T1000 (cell line): ENCODE measurements at places on chromosomes 2 and 18.

- no peak for DNase-seq
Observed at GRCh38 chr2:86477349-86477748, 36.2 kb downstream of the KDM3A start.

DNA sequence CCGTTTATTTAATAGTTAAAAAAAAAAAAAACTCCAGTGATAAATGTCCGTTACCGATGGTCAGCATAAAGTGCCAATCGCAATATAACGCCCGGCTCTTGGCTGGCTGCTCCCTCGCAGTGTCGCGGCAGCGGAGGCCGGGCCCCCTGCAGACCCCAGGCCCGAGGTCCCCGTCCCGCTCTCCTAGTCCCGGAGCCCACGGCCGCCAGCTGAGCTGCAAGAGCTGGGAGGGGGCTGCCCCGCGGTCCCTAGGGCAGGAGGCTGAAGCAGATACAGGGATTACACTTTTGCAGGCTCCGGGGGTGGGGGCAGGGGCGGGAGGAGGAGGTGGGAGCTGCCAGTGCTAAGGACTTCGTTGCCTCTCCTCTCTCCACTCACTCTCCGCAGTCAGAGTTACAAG, 6.9 kb downstream of the OSR1 start:
- DNase-seq = no peak

- no peak for DNase-seq
Observed at GRCh38 chr2:219844401-219845091, 217.1 kb downstream of the SLC4A3 start.

DNA sequence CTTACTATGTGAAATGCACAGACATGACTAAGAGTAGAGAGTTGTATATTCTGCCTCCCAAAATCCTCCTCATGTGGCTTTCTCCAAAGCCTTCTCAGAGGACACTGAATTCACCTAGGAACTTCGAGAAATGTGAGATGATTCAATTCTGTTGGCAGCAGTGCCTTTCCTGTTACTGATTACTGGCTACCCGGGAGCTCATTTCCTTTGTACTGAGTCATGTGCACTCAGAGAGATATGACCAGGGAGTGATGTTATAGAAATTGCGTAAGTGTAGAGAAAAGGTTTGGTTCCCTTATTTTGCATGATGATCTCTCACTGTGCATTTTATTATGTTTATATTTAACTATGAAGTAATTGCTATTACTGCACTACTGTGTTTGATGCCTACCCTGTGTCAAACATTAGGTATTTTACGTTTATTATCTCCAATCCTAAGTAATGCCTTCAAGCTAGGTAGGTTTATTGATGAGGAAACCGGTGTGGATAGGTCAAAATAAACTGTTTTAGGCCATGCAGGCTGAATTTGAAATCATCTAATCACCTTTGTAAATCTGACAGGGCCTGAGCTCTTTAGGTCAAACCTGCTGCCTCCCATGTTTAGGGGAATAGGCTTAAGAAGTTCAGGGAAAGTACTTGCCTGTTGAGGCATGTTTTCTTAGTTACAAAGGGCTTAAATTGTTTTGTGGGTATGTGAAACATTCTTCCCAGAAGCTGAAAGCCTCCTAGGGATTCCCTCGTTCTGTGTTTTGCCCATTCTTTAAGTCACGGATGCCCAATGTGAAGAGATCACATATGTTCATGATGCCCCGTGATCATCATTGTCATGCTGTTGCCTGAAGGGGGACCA, 86.8 kb downstream of the FMNL2 start:
- peak; percentile 69 for DNase-seq

- DNase-seq = no peak
Observed at GRCh38 chr2:58039170-58039611, 7.4 kb upstream of the VRK2 start.

DNA sequence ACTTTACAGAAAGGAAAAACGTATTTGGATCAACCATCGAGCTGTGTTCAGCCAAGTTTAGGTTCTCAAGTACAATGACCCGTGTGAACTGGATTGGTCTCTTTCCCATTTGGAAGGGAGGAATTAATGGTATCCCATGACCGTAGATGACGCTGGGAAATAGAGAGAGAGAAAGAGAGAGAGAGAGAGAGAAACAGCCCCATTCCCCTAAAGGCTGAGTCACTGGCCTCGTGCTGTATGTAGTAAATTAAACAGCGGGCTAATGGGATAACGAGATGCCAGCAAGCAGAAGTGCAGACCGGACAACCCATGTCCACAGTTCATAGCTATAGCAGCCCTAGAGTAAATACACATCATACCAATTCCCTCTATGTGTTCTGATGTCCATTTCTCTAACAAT, 99.6 kb downstream of the BCL11A start:
- DNase-seq = no peak

- DNase-seq = no peak
Observed at GRCh38 chr2:111116843-111117597, 3.7 kb upstream of the BCL2L11 start.

DNA sequence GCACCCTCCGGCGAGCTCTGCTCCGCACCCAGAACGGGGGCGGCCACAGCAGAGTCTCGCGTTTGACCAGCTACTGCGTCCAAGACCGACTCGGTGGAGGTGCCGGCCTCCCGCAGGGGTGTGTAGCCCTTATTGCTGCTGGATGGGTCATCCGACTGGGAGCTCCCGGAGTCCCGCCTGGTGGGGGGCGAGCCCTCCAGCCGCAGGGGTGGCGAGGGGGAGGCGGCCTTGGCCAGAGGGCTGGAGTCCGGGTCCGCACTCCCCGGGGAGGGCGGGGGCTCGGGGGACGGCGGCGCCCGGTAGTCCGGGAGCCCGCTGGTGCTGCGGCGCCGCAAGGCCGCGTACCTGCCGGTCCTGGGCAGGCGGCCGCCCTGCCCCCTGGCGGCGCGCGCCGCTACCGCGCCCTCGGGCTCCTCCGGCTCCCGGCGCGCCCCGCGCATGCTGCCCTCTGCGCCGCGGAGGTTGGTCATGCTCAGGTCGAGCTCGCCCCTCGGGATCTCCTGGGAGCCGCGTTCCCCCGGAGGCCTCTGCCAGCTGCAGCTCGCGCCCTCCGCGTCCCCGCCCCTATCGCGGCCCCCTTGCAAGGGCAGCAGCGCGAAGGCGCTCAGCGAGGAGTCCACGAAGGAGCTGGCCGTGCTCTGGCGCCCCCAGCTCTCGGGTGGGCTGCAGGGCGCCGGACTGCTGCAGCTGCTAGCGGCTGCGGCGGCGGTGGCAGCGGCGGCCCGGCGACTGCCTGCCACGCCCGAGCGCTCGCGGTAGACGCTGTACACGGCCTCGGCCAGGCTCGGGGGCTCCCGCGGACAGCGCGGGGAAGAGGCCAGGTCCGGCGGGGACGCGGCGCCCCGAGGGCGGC, 4.8 kb downstream of the TMEM200C start:
- no peak for DNase-seq

DNA sequence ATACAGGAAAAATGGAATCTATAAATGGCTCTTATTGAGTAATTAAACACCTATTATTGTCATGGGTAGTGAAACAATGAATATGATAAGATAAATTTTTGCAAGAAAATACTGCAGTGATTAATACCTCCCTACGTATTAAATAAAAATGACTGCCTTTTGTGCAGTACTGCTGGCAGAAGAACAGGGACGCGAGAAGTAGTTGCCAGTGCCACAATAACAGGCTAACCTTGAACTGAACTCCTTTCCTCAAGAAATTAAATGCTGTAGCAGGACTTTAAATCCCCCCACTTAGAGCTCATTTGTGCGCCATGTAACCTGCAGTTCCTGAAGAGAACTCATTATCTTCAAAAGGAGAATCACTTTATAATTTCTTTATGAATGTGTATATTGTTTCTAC, 24.6 kb downstream of the FIGN start:
- no peak for DNase-seq

DNA sequence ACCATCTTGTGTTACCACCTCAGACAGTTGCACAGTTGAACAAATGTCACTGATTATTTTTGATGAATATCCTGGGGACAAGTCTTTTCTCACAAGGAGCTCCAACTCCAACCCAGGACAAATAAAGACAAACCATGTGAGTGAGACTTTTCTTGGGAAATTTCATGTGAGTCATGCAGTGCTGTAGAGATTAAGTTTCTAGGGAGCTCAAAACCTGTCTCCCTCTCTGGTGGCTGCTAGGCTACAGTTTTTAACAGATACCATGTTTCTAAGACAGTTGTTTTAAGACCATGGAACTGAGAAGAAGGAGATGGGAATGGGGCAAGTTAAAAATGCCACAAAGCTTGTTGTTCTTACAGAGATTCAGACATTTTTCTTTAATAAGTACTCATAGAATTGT, 255.5 kb downstream of the RIT2 start:
- no peak for DNase-seq

GRCh38 chr2:42648796-42649195, 80.4 kb downstream of the MTA3 start:
- DNase-seq = no peak

GRCh38 chr2:236656166-236656565, 86.5 kb downstream of the ACKR3 start:
- no peak for DNase-seq

GRCh38 chr2:7961550-7961949, 720.3 kb upstream of the ID2 start:
- DNase-seq = no peak

DNA sequence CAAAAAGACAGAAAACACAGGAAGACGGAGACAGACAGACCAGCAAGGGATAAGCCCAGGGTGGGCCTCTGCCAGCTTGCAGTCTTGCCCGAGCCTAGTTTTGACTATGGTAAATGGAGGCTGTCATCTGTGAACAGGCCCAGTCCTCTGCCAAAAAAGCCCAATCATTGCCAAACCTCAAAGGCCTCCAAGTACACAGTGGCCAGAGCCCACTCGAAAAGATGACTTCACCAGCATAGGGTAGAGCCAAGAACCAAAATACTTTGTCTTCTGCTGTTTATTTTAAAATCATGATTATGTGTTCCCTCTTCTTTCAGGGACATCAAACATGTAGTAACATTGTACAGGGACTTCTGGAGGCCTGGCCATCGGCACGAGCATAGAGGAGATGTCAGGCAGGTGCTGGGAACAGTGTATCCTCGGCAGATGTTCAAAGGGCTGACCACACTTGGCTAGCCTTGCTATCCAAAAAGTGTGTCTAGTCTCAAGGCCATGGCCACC, 66.0 kb downstream of the TTC32 start:
- no peak for DNase-seq

DNA sequence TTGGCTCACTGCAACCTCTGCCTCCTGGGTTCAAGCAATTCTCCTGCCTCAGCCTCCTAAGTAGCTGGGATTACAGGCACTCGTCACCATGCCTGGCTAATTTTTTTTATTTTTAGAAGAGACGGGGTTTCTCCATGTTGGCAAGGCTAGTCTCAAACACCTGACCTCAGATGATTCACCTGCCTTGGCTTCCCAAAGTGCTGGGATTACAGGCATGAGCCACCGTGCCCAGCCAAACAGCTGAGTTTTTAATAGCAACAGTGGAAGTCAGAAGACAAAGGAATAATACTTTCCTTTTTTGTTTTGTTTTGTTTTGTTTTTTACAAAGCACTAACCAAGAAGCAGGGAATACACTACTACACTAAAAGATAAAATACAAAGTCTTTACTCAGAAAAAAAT, 16.9 kb downstream of the GPR75 start:
- DNase-seq = no peak

- no peak for DNase-seq
Observed at GRCh38 chr2:65072181-65072970, 16.2 kb downstream of the CEP68 start.
